Stimulated activated CD8-positive, alpha-beta memory T cell treated with anti-CD3 and anti-CD28 coated beads, Interleukin-15, amount 100 ng/mL, for 4 hours (primary cell): ENCODE measurements at places on chromosomes 1 and 21.

DNA sequence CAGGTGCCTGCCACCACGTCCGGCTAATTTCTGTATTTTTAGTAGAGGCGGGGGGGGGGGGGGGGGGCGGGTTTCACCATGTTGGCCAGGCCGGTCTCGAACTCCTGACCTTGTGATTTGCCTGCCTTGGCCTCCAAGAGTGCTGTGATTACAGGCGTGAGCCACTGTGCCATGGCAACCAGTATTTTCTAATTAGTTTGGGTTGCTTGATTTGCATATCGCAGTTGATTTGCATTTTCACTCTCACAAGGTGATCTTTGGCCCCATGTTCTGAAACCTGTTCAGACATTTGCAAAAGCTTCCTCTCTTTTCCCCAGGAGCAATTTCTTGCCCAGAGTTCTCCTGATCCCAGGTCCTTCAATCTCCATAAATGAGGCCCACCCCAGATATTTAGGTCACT is 1.7 kb downstream of the TOR3A start:
- DNase-seq = no peak

- DNase-seq = no peak
Observed at GRCh38 chr21:27825035-27825434, 858.1 kb upstream of the ADAMTS5 start.

DNA sequence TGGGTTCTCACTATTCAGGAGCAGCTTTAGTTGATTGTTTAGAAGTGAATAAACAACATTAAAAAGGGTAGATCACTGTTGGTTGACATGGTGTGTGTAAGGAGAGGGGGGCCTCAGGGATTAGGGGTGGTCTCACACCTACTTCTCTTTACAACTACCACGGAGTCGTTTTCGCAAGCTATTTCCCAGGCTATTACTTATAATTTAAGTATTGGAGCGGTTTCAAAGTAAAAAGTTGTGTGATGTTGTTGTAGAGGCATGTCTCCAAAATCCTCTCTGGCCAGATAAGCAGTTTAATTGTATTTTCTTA is 1.3 kb downstream of the GPSM2 start:
- no peak for DNase-seq

GRCh38 chr1:55196433-55197035 is 18.6 kb downstream of the USP24 start:
- DNase-seq = no peak

DNA sequence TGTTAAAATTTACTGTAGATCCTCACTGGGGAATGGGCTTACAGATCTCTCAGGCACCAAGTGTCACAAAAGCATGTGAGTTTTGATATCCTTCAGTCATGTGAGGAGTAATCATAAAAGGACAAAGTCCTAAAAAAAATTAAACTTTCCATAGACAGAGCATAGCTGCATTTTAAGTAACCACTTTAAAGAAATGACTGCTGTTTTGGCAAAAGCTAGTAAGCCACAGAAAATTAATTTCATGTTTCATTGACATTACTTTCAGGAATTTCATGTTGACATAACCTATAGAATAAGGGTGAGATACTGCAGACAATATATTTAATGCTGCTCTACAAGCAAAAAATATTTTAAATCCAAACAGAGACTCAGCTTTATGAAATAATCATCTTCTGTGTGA is 156.3 kb downstream of the LYPLAL1 start:
- DNase-seq = no peak

GRCh38 chr1:220370041-220370700 is 97.9 kb upstream of the RAB3GAP2 start:
- DNase-seq = no peak

DNA sequence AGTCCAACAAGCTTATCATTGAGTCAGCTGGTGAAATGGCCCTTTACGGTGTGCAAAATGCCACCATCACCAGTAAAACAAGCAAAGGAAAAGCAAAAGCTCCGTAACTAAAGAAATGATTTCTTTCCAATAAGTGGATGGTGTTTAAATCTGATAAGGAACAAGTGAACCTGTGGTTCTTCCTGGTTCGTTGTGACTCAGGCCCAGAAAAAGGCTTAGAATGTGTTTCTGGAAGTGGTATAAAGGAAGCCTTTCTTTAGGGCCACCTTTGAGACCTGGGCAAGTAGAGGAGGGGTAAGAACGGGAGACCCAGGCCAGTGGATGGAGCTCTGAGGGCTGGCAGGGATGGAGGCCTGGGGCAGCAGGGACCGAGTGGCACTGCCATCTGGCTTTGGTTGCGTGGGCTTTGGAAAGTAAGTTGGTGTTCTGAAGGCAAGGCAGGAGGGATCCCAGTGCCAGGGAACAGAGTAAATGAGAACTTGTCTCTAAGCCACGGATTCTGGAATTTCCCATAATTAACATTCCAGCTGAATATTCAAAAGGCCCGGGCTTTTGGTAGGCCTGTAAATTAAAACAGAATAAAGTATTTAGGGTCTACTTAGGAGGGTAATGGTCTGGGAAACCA is 87.9 kb upstream of the LMO4 start:
- DNase-seq = no peak

GRCh38 chr21:36776981-36777617 is 78.2 kb downstream of the SIM2 start:
- DNase-seq = no peak

DNA sequence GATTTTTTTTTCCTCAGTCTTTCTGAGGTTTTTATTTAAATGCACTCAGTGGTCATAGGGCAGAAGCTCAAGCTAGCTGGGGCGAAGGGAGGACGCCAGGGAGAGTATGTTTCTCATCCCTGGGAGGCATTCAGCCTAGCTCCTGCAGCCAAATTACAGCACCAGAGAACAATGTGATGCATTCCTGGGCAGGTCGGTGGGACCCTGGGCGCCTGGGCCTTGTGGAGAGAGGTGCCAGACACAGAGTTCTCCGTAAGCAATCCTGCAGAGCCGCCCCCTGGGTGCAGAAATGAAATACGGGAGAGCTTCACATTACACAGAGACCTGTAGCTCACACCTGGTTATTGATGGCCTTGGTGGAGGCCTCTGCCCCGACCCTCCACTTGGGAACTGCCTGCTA is 15.5 kb downstream of the WNT2B start:
- DNase-seq = no peak

- DNase-seq = no peak
Observed at GRCh38 chr1:62058956-62059355, 135.7 kb upstream of the L1TD1 start.

DNA sequence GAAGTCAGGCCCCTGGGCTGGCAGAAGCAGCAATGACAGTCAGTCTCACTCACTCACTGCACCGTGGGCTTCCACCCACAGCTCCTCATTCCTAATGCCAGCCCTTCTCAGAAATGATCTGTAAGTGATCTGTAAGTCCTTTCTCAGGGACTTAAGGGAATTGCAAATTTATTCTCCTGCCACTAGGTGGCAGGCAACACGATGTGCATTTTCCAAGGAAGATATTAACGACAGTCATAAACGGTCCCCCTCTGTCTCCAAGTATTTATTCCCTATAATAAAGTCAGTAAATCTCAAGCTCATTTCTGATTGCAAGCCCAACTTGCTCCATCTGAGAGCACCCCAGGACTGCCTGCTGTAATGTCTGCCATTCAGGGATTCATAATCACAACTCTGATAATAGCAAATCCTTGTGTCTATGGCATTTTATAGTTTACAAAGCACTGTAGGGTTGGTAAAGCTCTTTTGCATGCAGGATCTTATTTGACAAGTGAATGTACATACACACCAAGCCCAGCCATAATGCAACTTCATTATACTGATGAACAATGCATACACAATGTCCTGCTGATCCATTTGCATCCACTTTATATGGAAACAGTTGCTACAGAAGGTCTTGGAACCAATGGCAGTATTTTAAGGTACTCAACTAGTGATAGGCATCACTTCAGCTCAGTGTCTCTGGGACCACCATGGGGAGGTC is 380.5 kb upstream of the CAMK1G start:
- no peak for DNase-seq

DNA sequence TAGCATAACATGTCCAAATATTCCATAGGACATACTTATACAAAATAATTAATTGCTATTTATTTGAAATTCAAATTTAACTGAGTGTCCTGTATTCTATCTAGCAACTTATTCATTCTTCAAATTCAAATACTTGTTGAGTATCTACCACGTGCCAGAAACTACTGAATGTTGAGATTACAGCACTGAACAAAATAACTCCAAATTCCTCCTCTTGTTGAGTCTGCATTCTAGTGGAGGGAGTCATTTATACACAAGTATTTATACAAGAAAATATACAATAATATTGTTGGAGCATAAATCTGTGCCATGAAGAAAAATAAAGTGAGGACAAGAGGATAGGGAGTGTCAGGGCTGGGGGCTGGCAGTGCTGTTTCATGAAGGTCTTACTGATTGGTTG is 43.7 kb upstream of the CDC42BPA start:
- DNase-seq = no peak

- no peak for DNase-seq
Observed at GRCh38 chr1:162873671-162874666, 13.0 kb upstream of the CCDC190 start.

- peak; percentile 47 for DNase-seq
Observed at GRCh38 chr1:28359592-28360239, 9.8 kb upstream of the PHACTR4 start.

DNA sequence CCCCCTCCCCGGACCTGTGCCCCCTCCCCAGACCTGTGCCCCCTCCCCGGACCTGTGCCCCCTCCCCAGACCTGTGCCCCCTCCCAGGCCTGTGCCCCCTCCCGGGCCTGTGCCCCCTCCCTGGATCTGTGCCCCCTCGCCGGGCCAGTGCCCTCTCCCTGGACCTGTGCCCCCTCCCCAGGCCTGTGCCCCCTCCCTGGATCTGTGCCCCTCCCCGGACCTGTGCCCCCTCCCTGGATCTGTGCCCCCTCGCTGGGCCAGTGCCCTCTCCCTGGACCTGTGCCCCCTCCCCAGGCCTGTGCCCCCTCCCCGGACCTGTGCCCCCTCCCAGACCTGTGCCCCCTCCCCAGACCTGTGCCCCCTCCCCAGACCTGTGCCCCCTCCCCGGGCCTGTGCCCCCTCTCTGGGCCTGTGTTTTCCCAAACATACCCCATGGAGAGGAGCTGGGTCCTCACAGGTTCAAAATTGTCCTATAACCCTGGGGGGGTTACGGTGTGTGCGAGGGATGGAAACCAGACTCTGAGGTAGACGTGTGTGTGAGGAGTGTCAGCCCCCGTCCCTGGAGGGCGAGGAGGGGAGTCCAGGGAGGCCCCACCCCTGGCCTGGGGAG is 47.6 kb upstream of the POFUT2 start:
- no peak for DNase-seq

GRCh38 chr1:236000781-236001180 is 64.1 kb downstream of the NID1 start:
- DNase-seq = no peak

DNA sequence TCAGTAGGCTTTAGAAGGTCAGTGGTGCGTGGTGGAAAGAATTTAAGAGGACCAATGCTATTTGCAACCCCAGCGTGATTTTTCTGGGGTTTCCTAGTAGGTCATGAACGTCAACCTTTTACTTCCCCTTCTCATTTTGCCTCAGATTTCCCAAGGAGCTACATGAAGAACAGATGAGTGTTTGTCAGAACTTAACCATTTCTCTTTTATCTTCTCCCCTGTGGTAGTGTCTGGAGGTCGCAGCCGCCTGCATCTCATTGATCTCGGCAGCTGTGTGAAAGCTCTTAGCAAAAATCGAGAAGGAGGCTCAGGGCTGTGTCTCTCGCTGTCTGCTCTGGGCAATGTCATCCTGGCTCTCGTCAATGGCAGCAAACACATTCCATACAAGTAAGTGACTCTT is 491.1 kb downstream of the KIF26B start:
- DNase-seq = no peak

DNA sequence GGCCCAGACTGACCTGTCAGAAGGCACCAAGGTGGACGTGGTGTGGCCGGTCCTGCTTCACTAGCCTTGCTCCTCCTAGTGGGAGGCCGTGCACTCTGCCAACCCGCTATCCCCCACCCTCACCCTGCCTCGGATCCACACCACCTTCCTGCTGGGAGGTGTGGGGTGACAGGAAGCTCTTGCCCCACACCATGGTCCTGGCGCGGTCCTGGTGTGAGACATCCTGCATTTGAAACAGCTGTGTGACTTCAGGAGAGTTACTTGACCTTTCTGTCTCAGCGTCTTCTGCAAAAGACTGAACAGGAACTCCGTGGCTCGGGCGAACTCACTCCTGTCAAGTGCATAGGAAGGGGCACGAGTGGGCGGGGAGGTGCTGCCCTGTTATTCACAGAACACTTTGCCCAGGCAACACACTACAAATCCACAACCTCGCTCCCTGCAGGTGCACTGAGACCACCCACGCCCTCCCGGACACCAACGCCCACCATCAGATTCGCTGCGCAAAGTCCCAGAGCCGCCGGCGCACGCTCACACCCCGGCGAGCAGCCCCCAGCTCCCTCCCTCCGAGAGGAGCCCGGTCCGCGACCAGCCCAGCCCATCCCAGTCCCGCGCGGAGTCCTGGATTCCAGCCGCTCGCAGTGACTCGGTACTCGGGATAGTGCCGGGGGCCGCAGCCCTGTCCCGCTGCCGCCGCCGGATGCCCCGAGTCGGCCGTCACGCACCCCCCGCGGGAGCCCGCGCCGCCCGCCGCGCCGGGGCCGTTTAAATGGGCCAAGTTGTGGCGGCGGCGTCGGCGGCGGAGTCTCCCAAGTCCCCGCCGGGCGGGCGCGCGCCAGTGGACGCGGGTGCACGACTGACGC is at the start of gene SAMD11:
SAMD11 (plus strand) TSS at position 793 of the 860 bp plus-strand sequence. CDS start 509 bp downstream, outside the sequence.
- peak; percentile 21 for DNase-seq

GRCh38 chr1:110336300-110337039 is 2.7 kb upstream of the RBM15 start:
- no peak for DNase-seq

- no peak for DNase-seq
Observed at GRCh38 chr1:198601936-198602889, 36.6 kb upstream of the PTPRC start.

DNA sequence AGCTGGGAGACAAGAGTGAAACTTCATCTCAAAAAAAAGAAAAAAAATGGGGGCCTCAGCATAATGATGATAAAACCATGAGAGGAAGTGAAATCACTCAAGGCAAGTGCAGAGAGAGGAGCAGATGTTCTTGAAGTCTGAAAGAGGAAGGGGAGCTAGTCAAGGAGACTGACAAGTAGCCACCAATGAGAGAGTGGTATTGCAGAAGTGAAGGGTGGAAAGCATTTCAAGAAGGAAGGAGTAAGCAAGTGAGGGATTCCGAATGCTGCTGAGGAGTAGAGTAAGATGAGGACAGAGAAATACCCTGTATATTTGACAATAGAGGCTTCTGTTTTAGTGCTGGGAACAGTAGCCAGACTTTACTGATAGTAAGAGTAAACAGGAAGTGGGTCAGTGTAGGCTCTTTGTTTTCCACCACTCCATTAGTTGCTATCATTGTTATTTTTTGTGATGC is 2.9 kb downstream of the TATDN3 start:
- no peak for DNase-seq

GRCh38 chr1:216502528-216503162 is 79.4 kb upstream of the USH2A start:
- DNase-seq = no peak

GRCh38 chr1:201662646-201663045 is 123.7 kb downstream of the NAV1 start:
- no peak for DNase-seq
